ENCODE measurements at places on chromosomes 4 and X.

DNA sequence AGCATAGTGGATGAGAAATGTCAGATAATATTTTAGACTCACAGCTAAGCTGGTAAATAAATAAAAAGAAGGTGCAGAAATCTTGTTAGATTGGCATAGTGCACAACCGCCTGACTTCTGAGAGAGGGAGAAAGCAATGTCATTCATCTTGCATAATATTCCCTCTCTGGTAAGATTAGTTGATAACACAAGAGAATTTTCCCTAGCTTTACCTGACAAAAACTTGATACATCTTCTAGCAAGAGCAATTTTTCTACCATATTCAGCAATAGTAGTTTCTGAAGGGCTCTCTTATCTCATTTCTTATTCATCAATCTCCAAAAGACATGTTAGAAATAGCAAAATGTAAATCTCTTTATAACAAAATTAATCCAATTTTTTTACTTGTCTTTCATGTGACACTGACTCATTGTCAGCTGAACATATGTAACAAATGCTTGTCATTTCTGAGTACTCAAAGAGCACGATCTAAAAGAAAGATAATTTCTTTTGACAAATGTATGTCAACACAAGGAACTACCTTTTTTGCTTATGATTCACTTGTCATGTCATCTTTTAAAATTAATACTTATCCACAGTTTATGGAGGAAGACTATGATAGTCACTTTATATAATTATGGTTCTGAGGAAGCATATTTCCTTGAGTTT lies 240.0 kb downstream of the ARAP2 start:
- no peak for DNase-seq

- DNase-seq, result no peak
These were observed 346.7 kb upstream of the SLIT2 start for GRCh38 chr4:19905024-19905423.

DNA sequence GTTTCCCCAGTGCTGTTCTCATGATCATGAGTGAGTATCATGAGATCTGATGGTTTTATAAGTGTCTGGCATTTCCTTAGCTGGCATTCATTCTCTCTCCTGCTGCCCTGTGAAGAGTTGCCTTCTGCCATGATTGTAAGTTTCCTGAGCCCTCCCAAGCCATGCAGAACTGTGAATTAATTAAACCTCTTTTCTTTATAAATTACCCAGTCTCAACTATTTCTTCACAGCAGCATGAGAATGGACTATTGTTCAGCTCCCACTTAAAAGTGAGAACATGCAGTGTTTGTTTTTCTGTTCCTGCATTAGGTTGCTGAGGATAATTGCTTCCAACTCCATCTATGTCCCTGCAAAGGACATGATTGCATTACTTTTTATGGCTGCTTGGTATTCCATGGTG lies 311.7 kb upstream of the CTSO start:
- DNase-seq, result no peak

GRCh38 chr4:145815626-145816025 lies 123.0 kb downstream of the ZNF827 start:
- no peak for DNase-seq

DNA sequence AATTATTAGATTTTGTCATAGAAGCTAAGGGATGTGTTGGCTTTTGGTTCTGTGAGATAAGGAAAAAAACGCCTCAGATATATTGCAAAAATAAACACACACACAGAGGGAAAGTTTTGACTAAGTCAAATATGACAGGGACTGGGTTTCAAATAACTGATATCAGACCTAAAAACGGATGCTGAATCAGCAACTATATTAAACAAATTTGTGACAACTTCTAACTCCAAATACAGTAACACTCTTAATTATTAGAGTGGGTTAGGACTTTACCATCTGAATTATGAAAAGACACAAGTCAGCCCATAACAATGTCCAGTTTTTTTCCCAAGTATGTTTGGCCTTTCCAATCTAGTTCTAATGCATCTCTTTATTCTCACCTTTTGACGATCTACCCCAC lies 2693.1 kb downstream of the ARAP2 start:
- no peak for DNase-seq

- no peak for DNase-seq
These were observed 21.2 kb upstream of the SMIM20 start for GRCh38 chr4:25892796-25893195.

DNA sequence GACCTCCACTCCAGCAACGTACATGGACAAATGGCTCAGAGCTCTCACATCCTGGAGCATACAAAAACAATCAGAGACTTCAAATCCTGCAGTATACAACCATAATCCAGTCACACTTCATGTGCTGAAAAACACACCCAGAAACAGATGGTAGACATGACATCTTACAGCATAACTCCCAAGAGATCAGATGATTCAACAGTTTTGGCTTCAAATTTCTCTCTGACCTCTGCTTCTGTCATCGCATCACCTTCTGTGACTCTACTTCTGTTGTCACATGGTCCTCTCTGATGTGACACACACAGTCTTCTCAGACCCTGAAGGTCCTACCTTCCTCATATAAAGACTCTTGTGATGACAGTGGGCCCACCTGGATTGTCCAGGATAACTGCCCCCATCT lies 18.5 kb downstream of the SUV39H1 start:
- no peak for DNase-seq

DNA sequence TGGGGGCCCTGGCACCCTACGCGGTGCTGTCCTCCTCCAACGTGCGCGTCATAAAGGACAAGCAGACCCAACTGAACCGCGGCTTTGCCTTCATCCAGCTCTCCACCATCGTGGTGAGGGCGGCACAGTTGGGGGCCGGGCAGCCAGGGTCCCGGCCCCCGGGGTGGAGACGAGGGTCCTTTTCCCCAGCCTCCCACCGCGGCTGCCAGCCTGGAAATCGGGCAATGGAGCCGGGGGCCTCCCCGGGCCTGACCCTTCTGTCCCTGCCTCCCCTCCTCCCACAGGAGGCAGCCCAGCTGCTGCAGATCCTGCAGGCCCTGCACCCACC lies 13.7 kb upstream of the UBA1 start:
- no peak for DNase-seq

GRCh38 chr4:123579961-123580360 lies 183.4 kb downstream of the SPRY1 start:
- no peak for DNase-seq

Data from cortex of kidney (tissue), 1 donor.